NCI-H1048 (cell line): ENCODE measurements at places on chromosomes 11 and 22.
A peak's percentile ranks its signal among the peaks of the same experiment; 100 is the strongest.

- DNase-seq = no peak
Measured at GRCh38 chr22:19767427-19768341, 7.1 kb downstream of the TBX1 start.

DNA sequence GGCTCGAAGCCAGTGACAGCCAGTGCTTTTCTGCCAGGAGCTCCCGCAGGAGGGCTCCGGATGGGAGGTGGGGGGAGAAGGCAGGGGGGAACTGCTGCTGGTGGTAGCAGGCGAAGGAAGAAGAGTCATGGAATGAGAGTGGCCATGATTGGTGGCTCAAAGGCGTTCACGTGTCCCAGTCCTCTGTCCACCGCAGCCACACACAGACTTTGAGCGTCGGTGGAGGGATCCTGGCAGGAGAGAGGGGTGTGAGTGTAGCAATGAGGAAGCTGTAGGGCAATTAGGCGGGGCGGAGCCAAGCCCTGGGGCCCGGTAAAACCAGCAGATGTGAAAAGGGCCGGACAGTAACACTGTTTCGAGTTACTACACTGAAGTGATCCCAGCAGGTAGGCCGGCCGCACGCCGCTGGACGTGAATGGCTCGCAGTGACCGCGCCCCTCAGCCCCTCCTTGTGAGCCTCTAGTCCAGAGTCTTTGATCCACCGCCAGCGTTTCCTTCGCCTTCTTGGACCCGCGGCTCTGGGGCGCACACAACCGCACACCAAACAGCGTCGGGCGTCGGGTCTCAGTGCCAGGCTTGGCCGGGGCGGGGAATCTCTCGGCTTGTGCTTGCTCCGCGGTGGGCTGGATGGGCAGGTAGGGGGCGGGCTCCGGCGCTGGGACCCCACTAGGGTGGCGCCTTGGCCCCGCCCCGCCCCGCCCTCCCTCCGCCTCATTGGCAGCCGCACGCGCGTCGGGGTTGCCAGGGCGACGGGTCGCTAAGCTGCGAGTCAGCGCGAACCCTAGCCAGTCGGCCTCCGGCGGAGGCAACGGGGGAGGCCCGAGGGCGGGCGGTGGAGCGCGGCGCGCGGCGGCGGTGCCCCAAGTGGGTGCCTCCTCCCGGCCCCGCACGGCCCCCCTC is at the start of gene LRRC10B:
Gene LRRC10B, plus strand, starts transcription at position 788 of the 900 bp plus-strand sequence. CDS start 250 bp downstream, outside the sequence.
- peak; percentile 63 for DNase-seq

- no peak for DNase-seq
Measured at GRCh38 chr22:45845076-45845487, 131.9 kb downstream of the WNT7B start.

DNA sequence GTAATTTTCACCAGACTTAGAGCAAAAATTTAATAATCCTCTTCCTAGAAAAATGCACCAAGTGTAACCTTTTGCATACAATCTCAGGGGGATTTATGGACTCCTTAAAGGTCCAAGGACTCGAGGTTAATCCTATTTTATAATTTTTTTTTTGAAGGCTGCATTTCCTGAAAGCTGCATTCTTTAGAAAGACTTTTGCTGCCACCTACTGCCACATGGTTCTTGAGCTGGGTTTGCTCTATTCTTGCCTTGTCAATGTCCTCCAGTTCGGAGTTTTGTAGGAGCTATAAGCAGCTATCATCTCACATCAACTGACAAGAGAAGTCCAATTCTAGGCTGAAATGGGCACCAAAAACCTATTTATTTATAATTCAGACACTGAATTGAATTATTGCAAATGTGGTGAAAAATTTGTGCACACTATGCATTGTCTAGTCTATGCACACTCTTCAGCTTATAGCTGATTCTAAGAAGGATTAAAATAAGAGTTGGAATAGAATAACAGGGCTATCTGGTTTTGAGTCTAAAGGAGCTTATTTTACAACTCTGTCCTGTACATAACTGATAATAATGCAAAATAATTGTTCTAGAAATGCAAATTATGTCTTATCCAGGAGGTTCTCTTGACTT is 31.3 kb downstream of the TRAF6 start:
- DNase-seq = no peak

- DNase-seq = no peak
Measured at GRCh38 chr11:44889266-44889665, 61.4 kb downstream of the TP53I11 start.

DNA sequence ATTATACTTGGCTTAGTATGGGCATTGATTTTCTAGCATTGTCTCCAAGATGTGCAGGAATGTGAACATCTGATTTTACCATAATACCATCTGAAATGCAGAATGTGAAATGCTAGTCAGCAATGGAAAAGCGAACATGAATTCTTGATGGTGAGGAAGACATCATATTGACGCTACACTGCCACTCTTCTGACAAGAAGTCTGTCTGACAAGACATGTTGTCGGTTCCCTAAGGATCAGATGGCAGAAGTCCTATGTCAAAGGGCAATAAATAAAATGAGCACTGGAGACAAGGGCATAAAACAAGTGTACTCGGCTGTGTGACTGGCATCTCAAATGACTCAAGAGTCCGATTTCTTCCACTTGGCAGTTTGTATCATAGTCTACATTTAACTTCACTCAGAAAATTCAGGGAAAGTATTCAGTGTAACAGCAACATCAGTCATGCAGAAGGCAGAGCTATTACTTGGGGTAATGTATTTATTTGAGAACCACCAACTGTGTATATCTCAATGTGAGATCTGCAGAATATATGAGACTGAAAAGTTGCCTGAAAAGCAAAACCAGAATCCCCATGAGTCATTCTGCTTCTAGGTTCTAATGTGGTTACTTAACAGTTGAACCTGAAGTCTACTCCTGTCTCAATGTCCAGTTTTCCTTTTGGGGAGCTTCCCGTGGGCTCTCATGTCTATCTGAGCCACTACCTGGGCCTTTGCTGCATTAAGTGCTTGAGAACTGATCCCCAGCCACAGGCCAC is 51.5 kb downstream of the SLC17A6 start:
- no peak for DNase-seq

DNA sequence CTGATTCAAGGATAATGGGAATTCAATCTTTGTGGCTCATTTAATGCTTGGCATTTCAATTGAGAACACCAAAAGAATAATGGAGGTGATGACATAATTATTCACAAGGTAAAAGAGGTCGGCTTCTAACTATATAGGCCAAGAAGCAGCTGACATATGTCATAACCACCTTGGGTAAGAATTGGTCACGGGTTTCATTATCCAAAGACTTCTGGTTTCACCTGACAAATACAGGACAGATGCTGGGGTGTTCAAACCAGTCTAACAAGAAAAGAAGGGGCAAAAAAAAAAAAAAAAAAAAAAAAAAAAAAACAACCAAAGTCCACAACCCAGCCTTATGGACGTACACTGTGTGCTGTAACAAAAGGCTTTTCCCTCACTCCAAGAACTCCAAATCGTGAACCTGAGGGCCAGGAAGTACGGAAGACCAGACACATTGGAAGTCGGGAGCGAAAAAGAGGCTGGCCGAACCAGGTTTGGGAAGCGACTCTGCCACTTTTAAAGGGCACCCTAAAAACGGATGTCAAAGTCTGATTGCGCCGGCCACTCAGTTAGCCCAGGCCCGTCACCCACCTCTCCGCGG is 385 bp downstream of the HARBI1 start:
- DNase-seq = no peak

- DNase-seq = no peak
Measured at GRCh38 chr11:10438458-10438857, 16.6 kb upstream of the AMPD3 start.

- DNase-seq = no peak
Measured at GRCh38 chr11:94832604-94833235, 64.6 kb downstream of the AMOTL1 start.

GRCh38 chr11:256952-257737 is 20.4 kb downstream of the PSMD13 start:
- no peak for DNase-seq
